ENCODE measurements at places on chromosomes 11 and 22.

DNA sequence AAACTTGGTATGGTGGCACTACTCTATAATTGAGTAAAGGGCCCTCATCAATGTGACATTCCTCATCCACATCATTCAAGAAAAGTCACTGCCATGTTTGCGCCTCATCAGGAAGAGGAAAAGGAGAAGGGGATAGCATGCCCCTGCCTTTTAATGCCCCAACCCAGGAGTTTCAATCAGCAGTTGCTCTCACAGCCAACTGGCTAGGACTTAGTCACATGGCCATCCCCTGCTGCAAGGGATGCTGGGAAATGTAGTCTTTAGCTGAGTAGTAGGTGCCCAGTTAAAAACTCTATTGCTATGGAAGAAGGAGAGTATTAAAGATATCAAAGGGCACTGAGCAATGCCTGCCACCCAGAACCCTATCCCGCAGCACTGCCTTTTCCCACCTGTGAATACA is 10.9 kb upstream of the CCND1 start:
- no peak for DNase-seq

- DNase-seq: no peak
These were observed 11.8 kb downstream of the TMEM184B start for GRCh38 chr22:38260761-38261681.

DNA sequence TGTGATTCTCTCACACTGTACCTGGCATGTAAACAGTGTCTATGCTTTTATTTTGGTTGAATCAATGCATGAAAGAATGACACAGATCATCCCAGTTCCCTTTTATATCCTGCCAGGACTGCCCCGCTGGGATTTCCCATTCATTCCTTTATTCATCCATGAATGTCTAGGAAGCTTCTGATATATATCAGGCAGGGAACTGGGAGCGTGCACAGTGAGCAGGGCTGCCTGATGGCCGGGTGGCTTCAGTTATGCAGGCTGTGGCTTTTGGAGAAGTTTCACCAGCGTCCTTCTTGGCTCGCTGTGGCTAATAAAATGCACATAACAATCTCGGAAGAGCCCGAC is 789.0 kb downstream of the TBC1D22A start:
- DNase-seq: no peak

DNA sequence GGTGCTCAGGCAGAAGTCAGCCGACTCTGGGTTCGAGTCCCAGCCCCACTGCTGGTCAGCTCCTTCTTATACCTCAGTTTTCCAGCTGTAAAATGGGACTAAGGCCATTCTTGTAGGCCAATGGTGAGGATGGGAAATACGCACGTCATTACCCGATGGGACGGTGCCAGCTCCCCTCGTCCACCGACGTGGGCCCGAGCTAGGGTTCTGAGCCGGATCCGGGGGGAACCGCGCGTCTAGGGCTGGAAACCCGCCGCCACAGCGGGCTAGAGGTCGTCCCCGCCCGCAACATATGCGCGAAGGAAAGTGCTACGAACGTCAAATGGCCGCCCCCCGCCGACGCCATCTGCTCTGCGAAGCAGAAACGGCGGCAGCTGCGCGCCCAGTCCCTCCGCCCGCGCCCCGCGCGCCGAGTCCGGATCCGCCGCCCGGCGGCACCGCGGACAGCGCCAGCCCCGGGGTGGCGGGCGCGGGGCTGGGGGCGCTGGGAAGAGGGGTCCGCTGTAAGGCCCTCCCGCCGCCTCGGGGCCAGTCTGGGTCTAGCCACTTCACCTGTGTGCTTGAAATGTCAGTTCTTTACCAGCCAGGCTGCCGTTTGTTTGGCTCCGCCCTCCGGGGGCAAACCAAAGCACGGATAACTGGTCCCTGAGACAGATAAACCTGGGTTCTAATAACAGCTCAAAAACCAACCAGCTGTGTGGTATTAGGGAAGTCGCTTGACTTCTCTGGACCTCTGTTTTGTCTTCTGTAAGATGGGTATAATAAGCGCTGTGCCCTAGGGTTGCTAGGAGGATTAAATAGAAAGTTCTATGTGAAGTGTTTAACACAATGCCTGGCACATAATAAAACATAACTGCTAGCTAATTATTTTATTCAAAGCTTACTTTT is 103.5 kb upstream of the RCN1 start:
- DNase-seq: no peak

DNA sequence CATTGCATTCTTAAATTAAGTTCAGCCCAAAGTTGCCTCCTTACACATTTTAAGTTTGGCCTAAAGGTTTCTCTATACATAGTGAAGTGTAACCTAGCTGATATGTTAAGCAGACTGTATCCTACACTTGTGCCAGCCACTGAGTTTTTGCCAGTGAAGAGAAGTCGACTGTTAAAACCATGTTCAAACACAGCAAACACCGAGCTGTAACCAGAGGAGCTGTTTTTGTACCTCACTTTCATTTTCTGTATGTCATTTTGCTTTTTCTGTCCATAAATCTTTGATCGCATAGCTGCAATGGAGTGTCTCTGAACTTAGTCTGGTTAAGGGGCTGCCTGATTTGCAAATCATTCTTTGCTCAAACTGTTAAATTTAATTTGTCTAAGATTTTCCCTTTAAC is 403.7 kb downstream of the LUZP2 start:
- DNase-seq: no peak

DNA sequence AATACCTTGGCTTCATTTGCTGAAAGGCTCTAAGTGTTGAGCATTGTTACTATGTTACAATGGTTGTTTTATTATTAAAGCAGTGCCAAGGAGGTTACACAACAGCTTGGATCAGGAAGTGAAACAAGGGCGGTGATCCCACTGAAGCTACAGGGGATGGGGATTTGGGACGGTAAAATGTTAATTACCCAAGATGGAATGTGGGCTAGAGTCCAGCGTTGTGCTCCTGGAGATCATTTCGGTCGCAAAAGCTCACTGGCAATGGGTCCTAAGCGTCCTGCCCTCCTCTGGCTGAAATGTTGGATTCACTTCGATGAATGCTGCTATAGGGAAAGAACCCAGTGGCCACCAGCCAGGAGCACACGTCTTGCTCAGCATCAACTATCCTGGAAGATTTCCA is 48.3 kb downstream of the FAM83F start:
- no peak for DNase-seq

- no peak for DNase-seq
These were observed 66.5 kb downstream of the CCDC34 start for GRCh38 chr11:27296497-27296896.

DNA sequence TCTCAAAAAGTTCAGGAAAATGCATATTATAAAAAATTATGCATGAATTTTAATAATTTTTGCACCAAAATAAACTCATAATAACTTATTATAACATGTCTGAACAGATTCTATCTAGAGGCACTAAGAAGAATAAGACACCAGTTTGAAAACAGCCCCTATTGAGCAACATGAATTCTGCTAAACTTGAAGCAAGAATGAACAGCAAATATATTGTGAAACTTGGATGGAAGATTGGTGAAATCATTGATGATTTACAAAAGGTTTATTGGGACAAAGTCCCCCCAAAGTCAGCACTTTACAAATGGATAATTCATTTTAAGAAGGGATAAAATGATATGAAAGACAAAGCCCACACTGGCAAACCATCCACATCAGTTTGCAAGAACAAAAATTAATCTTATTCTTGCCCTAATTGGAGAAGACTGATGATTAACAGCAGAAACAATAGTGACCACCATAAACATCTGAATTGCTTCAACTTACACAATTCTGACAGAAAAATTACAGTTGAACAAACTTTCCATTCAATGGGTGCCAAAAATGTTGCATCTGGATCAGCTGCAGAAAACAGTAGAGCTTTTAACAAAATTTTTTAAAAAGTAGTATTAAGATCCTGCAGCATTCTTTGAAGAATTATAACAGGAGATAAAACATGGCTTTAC is 257.5 kb upstream of the FAT3 start:
- no peak for DNase-seq

DNA sequence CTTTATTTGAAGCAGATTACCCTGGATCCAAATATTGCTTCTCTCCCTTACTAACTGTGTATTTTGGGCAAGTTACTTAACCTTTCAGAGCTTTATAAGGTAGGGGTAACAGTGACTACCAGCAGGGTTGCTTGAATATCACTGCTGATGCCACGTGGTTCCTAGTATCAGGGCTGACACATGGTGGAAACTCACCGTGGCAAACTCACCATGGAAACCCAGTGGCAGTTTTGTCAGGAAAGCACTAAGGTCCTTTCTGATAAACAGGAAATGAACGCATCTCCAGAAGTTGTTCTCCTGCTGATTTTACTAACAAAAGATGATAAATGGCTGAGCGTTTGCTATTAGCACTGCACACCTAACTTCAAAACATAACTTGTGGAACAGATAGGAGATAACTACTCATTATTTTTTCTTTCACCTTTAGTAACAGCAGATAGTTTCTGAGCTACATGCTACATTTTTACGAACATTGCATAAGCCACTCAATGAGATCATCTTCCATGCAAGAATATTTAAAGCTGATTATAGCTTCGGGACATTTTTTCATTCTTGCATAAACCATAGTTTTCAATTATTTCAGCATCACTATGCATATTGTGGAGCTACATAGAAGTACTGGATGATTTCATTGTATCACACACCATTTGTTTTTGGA is 59.7 kb upstream of the RAG2 start:
- no peak for DNase-seq

GRCh38 chr11:19978668-19979518 is 181.4 kb downstream of the DBX1 start:
- no peak for DNase-seq

- no peak for DNase-seq
These were observed 3.0 kb upstream of the YPEL4 start for GRCh38 chr11:57652662-57653061.

- no peak for DNase-seq
These were observed 16.2 kb upstream of the EIF4G2 start for GRCh38 chr11:10824888-10825287.

DNA sequence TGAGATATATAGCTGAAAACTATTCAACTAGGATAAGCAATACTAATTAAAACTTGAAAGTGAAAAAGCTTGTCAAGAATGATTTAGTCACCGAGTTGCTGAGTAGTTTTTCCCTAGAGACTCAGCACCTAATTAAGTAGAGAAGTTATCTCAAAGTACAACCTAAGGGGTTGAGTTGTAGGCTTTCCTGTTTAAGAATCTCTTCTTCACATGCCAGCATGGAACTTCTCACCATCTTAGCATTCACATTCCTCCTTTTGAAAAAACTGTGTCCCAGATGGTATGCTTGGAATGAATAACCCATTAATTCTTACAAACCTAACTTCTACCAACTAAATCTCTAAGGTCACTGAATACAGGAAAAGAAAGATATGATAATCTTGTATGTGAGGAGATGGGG is 303.3 kb upstream of the ZC3H12C start:
- DNase-seq: no peak

DNA sequence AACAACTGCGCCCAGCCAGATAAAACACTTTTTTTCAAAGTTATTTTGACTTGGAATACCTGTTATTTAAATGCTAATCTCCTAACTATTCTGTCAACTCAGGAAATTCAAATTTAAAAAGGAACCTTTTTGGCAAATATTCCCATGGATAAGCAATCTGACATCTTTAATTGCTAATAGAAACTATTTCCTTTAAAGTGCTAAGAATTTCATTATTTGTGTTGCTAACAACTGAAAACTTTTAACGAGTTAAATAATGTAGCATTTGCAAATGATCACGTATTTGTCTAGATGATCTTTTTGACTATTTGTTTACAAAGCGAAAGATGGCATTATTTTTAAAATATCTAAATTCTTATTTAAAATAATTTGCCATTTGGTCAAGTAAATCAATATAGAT is 28.8 kb downstream of the CSTF3 start:
- DNase-seq: no peak

- no peak for DNase-seq
These were observed 12.6 kb upstream of the COX8A start for GRCh38 chr11:63961608-63962412.

DNA sequence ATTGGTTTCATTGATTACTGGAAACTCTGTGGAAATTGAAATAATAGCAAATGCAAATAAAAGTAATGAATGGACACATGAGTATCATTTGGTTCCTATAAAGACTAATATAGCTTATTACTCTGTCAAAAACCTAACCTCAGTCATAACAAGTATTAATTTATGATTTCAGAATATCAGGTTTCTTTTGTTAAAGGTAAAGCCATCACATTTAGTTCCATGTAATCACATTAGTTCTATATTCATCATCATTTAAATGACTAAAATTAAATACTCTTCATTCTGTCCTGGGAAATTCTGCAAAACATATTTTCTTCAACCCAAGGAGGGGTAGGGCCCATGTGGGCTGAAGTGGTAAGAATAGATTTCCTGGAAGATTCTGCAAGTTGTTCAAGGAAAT is 68.2 kb upstream of the ANO3 start:
- DNase-seq: no peak

GRCh38 chr11:68399916-68400315 is 60.6 kb upstream of the PPP6R3 start:
- no peak for DNase-seq

DNA sequence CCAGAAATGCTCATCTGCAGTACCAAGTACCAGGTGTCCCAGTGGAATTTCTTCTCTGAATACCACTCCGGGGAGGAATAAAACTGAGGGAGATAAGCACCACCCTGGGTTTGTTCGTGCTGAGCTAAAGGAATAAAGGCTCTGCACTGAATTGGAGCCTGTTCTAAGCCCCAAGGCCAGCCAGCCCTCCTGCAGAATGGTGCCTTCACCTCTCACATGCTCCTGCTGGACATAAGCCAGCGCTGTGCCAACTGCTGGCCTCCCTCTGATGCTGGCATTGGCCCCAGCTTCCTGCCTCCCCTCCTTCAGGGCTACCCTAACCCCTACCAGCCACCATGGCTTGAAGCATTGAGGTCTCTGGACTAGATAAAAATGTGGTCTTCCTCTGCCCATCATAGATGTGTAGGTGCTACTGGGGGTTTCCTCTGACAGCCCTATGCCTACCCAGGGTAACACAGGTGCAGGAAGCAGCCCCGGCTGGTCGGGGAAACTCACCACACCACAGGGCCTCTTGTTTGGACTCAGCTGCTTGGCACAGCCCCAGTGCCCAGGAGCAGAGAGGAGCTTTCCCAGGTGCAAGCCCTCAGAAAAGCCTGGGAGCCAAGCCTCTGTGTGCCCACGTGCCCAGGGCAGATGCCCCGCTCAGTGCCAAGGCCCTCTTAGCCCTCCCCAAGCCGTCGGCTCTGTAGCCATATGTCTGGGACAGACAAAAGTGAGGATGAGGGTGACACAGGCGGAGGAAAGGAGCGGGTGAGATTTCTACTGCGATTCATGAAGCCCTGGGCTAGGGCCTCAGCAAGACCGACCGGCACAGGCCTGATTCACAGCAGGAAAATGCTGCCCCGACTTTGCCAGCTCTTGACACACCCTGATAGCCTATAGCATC is 34.1 kb upstream of the JAM3 start:
- DNase-seq: no peak

GRCh38 chr22:43828998-43829782 is 17.1 kb upstream of the EFCAB6 start:
- no peak for DNase-seq

- DNase-seq: no peak
These were observed 7.5 kb downstream of the CRYBB1 start for GRCh38 chr22:26610072-26610958.

DNA sequence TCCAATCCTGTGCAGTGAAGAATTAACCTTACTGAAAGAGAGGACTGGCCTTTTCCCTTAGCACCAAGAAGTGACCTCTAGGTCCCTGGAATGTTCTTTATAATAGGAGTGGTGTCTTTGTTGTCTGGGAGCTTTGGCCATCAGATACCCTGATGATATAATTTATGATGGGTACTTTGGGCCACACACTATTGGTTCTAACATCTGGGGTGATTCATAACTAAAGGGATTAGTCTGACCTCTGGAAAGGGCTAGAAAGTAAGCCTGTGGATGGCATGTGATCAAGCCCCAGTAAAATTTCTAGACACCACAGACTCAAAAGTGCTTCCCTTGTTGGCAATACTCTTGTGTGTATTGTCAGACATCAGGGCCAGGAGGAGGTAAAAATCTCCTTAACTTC is 891.2 kb downstream of the KCNA4 start:
- no peak for DNase-seq
